ENCODE measurements at places on chromosomes 7 and 10.

DNA sequence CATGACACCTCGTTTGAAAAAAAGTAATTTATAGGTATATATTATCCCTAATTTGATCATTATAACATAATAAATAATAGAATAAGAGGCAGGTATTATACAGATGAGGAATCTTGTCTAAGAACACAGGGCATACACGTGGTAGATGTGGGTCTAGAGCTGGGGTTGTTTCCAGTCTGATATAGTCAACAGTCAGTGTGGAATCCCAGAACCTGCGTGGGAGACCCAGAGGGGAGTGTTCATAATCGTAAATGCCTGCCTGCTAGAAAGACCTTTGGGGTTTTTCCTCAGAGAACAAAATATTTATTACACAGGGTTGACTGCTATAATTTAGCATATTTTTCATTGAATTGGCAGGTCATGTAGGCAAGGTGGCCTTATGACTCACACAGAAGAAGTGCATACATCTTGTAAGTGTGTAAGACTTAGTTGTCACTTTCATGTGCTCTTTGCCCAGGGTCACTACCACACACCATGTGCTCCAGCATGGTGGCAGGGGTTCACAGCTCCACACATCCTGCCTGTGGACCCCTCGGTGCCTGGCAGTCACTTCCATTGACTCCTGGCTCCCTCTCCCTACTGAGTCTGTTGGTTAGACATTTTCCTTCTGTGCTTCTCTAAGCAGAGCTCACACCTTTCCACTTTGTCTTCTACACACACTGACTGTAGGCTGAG is 94.9 kb upstream of the IKZF1 start:
- no peak for DNase-seq

DNA sequence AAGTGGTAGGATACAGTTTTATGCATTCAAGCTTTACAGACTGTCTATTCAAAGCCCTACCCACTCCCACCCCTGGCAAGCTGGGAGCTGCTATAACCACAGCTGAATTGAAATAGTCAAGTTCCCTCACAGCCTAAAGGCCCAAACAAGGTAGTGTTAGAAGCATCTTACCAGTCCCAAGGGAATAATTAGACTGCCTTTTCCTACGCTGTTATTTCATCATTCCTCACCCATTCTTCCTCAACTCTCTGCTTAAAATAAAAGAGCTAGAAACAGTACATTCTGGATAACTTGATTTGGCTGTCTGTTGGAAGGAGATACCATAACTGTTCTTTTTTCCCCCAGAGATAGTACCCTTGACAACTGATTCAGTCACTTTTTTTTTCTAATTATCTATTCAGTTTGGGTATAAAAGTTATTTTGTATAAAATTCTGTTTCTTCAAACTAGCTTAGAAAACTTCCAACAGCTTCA is 54.0 kb downstream of the RAPGEF5 start:
- no peak for DNase-seq

GRCh38 chr7:134632937-134633540 is 13.6 kb upstream of the BPGM start:
- peak; percentile 76 for DNase-seq

GRCh38 chr7:131047651-131048304 is 279.9 kb upstream of the MKLN1 start:
- no peak for DNase-seq

- DNase-seq = no peak
Measured at GRCh38 chr10:106836933-106837663, 327.4 kb downstream of the SORCS1 start.

- DNase-seq = peak; percentile 84
Measured at GRCh38 chr7:5704534-5704922, 76.9 kb downstream of the RNF216 start.

DNA sequence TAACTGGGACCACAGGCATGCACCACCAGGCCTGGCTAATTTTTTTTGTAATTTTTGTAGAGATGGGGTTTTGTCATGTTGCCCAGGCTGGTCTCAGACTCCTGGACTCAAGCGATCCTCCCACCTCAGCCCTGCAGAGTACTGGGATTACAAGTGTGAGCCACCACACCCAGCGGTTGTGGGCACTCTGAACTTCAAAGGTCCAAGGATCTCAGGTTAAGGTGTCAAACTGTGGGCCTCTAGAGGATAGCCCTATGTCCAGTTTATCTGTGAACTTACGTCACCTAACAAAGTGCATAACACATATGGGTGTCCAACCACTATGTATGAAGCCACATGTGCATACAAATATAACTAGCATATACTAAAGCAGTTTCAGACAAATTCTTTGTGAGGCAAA is 3.2 kb upstream of the IL2RA start:
- no peak for DNase-seq

GRCh38 chr7:17946591-17946990 is 6.3 kb upstream of the SNX13 start:
- no peak for DNase-seq

GRCh38 chr10:71750124-71750841 is 23.0 kb downstream of the VSIR start:
- no peak for DNase-seq

DNA sequence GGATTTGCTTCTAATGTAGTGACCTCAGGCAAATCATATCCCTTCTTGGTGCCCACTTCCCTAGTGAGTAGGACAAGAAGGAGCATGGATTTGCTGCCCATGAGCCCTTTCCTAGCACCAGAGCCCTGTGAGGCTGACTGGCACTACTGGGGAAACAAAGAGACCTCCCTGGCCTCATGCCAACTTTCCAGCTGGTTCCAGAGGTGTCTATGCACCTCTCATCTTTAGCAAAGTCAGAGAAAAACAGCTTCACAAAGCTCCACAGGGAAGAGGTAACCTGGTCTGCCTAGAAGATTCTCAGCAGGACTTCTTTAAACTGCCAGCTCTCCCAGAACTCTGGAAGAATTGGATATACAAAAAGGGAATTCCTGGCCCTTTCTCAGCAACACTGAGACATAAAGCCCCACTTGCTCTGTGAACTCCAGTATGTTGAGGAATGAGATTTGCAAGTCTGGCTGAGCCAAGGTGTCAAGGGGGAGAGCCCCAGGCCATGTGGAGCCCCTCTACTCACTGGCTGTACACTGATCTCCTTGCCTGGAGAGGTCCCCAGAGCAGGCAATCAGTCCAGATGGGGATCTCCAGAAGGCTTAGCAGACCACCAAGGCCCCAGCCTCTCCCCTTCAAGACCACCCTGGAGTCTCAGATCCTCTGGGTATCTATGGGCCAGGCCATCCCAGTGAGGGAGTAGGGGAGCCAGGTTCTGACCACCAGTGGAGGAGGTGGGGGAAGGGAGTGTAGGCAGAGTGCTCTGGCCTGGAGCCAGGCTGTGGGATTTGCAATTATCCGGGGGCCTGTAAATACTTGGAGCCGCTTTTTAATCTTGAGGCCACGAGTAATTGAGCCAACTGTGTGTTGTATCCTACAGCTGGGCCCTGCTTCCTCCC is 24.4 kb upstream of the RBM20 start:
- DNase-seq = no peak

DNA sequence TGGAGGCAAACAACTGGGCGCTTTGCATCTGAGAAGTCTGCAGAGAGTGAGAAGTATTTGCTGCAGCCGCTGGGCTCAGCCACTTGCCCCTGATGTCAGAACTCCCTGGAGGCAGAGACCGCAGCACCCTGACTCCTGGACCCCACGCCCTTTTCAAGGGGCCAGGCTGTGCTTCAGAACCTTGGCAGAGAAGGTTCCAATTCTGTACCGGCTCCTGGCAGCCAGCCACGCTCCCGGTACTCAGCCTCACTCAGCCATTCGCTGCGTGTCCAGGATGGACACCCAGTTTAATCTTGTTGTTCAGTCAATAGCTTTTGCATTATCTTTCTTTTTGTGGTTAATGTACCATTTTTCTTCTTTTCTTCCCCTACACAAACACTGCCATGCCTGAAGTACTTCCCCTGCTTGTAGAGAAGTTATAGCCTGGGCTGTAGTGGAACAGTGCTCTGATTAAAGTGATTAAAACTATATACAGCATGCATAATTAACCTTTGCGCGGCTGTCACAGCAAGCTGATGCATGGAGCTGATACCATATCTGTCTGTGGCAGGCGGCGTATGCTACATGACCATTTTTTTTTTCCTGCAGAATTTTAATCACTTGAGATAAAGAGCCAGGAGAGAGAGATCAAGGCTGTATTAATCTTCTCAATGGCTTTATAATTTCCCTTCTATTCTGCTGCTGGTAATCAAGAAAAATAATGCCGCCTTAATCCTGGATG is 578.5 kb downstream of the SDK1 start:
- DNase-seq = no peak

DNA sequence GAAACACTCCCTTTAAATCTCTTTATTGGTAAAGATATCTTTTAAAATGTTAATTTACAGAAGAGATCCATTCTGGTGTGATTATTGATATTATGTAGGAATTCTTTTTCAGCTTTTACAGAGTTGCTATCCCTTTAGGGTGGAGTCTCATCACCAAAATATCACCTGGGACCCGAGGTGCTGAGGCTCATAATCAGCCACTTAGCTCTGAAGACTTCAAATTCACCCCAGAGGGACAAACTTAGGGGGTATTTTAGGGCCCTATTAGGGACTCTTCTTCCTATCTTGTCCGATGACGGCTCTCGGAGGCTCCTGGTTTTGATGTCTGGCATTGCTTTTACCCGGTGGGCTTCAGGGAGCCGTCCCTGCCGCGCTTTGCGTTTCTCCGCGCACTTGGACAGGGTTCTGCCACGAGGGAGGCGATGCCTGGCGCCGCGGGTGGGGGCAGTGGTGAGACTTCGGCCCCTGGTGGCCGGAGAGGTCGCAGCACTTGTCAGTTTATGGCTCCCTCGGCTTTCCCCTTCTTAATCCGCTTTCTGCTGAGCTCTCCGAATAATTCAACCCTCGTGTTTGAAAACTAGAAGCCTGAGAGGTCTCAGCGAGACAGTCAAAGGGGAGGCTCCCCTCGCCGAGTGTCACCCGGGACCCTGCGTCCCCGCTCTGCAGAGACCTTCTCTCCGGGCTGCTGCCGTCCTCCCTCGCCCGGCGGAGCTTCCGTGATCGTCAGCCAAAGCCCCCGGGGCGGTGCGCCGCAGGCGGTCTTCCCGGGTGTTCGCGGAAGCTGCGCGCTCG is 27.8 kb downstream of the RBM20 start:
- peak; percentile 88 for DNase-seq

DNA sequence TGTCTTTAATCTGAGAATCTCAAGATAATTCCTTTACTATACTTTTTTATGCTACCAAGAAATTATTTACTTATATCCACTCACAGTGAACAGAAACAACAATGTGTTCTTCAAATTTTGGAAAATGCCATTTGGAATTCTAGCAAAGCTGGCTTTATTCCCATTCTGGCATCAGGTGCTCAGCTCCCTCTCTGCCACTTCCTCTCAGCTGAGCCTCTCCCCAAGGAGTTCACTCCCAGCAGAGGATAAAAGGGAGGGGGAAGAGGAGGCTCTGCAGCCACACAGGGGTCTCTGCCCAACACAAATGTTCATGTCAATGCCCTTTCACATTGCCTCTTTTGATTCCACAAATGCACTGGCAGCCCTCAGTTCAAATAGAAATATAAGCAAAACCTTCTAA is 116.9 kb downstream of the CPEB3 start:
- peak; percentile 11 for DNase-seq

GRCh38 chr10:103476046-103476768 is 2.8 kb downstream of the CALHM3 start:
- DNase-seq = peak; percentile 84

GRCh38 chr10:65142641-65143435 is 1621.6 kb downstream of the REEP3 start:
- no peak for DNase-seq

DNA sequence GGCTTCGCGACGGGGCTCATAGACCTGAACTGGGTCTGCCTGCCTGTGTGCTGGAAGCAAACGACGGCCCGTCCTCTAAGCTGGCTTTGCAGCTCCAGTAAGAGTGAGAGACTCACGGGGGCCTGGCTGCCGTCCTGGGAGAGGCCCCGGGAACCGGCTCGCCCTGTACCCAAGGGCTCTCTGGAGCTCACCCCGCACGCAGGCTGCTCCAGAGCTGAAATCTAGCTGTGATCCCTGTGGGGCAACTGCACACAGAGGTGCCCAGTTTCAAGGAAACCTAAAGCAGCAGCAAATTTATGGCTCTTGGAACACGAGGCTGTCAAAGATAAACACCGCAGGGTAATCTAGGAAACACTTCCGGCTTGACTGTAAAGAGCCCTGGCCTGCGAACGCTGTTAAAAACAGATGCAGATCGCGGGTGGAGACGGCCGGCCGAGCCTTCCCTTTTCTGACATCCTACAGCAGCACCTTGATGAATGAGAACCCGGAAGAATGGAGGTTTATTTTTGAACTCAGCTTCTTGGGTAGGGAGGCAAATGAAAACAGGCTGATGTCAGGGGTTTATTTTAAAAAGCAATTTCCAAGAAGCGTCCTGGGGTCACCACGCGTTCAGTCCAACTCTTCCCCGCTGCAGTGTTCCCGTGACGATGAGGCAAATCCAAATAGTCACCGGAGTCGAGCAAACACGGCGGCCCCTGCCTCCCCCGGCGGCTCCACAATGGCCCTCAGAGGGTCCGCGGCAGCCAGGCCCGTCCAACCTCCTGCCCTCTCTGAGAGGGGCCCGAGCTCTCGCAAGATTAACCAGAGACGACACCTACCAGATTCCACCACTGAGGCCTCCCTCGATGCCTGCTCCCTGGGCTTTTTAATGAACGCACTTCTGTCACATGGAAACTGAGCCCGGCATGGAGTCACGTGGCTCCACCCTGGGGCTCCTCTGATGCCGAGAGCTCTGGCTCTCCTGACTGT is 29.6 kb downstream of the AMZ1 start:
- no peak for DNase-seq

All from GM23338 (cell line).